Activated naive CD4-positive, alpha-beta T cell treated with anti-CD3 and anti-CD28 coated beads for 36 hours (primary cell): ENCODE measurements at places on chromosomes 6 and 20. TPM values are rescaled to one million over a fixed set of nuclear protein-coding genes. Genes with fewer than 3 reads are reported as not detected.

DNA sequence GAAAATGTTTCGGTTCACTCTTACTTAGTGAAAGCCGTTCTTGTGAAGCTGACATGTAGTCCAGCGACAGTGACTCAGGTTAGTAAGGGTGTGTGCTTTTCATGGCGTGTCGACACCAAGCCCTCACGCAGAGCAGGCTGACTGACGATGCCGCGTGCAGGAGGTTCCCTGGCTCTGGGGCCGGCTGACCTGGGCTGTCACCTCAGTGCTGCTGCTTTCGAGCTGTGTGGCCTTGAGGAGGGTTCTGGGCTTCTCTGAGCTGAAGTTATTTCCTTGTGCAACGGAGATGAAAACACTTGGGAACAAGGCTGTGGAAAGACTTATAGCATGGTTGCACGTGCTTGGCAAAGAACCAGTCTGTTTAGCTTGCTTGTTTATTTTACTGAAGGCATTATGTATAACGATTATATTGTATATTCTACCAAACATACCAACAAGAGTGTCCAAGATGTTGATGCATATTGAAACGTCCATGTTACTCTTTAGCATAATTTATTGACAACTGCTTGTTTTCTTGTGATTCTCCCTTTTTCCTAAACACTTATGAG is 59.2 kb downstream of the PHACTR3 start:
- DNase-seq = no peak
- no peaks in the 10 kb centered on the region for H3K36me3 ChIP-seq
- H3K27me3 ChIP-seq = peaks cover 17% of the 10 kb centered on the region
- no peak overlapping the region for H3K4me3 ChIP-seq

DNA sequence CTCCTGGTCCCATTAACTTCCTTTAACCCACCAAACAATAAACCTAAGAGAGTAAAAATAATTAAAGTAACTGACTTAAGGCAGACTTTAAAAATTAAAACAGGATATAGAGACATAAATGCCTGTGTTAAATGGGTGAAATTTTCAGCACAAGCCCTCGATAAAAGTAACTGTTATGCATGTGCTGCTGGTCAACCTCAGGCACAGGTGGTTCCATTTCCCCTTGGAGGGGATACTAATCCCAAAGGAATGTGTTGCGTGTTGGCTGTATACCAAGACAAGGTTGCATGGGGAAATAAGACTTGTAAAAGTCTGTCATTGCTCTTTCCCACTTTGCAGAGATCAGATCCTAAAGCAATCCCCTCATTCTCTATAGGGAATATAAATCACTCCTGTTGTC is 25.8 kb downstream of the HLA-A start:
- peaks cover 46% of the 10 kb centered on the region for H3K4me1 ChIP-seq
- no peak for DNase-seq
- H3K27me3 ChIP-seq = peaks cover 4% of the 10 kb centered on the region
- no peaks in the 10 kb centered on the region for H3K36me3 ChIP-seq

- H3K27me3 ChIP-seq = peaks cover 36% of the 10 kb centered on the region
- no peak overlapping the region for H3K27ac ChIP-seq
- no peak overlapping the region for H3K4me3 ChIP-seq
Observed at GRCh38 chr20:63254606-63255384, 532 bp upstream of the NKAIN4 start.

DNA sequence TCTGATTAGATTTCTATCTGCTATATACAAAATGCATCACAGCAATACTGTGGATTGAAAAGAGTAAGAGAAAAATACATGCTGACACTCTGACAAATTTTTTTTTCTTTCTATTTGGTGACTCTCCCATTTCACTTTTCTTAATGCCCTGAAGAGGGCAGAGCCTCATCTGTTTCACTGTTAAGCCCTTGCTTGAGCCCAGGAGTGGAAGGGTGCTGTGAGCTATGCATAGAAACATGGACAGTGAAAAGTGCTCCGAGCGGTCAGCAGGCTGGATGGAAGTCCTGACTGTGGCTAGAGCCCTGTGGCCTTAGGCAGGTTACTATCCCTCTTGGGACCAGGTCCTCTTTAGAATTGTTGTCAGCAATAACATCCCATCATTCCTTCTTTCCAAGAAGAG is 17.4 kb upstream of the CSE1L start:
- H3K4me3 ChIP-seq = no peak overlapping the region
- DNase-seq = no peak
- peaks cover 18% of the 10 kb centered on the region for H3K36me3 ChIP-seq
- no peak overlapping the region for H3K27ac ChIP-seq
- no peaks in the 10 kb centered on the region for H3K27me3 ChIP-seq

Gene GPLD1
- 0.74 TPM for total RNA-seq

Gene RFX6
- total RNA-seq = not detected

Gene VSX1
- not detected for total RNA-seq
